ENCODE measurements at places on chromosomes 12 and 14.

GRCh38 chr14:50619569-50620141, 48.5 kb downstream of the SAV1 start:
- DNase-seq, result no peak

DNA sequence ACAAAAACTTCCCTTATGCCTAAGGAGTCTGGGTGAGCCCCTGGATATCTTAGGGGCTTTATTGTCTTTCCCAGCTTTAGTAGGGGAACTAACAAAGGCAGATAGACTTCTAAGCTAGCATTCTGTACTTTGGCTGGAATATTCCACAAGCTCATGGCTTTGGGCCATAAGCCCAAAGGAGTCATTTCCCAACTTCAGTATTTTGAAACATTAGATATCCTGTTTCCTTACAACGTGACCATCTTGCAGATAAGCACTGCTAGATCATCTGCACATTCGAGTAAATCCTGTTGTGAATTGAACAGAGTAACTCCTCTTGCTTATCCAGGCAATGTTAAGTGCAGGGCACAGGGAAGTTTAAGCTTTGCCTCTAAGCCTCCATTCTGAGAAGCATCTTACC, 70.6 kb upstream of the ACTN1 start:
- no peak for DNase-seq

GRCh38 chr12:104569346-104570173, 112.8 kb downstream of the CHST11 start:
- DNase-seq, result no peak

DNA sequence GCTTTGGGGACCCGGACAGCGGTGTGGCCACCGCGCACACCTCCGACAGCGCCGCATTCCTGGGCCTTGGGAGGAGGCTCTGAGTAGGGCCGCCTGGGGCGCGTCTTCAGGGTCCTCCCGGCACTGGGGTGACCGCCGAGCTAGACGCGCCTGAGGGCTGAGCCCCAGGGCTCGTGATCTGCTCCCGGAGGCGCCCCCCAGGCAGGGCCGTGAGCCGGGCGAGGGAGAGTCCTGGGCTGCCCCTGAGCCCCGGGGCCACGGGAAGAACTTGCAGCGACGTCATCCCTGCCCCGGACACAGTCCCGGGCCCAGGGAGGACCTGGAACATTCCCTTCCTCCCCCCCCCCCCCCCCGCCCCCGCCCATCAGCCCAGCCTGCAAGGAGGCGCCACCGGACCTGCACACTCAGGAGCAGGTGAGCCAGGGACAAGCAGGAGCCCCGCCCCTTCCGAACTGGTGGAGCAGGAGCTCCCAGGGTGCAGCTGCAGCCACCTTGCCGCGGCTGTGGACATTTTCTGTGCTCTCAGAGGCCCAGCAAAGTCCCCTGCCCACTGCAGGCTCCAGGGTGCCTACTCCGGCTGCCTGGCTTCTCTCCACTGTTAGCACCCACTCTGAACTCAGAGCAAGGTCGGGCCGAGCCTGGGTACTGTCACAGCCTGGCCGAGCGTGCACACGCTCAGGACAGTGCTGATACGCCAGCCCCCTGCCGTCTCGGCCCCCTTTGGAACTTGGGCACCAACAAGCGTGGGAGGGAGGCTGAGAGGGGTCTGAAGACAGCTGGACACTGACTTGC, 50.7 kb downstream of the A2M start:
- DNase-seq, result peak; percentile 28

- no peak for DNase-seq
Observed at GRCh38 chr12:48811437-48812090, 6.7 kb upstream of the CACNB3 start.
